Large intestine (tissue), 12 donors: ENCODE measurements at places on chromosomes 16 and 17. TPM values are rescaled to one million over a fixed set of nuclear protein-coding genes. Genes with fewer than 3 reads are reported as not detected.

DNA sequence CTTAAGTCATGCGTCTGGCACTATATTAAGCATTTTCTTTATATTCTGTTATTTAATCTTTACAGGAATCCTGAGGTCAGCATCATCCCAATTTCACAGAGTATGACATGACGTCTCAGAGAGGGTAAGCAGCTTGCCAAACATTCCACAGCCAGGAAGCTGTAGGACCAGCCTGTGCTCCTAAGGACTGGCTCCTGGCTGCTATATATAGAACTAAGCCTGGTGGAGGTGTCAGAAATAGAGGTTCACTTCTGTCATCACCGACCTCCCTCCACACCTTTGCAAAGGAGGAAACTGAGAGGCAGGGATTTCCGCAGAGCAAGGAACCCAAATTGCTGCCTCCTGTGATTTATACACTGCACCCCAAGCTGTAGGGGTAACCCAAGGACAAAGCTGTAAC lies 37.9 kb upstream of the NDRG4 start:
- DNase-seq: no peak

- no peak for DNase-seq
Measured at GRCh38 chr16:46743232-46743719, 4.9 kb downstream of the MYLK3 start.

Gene CACNA1G
- polyA plus RNA-seq: 1.7 TPM

Gene MYO15A
- polyA plus RNA-seq: 2.0 TPM

Gene KPNA2
- 57.2 TPM for polyA plus RNA-seq

Gene SLC9A5
- 0.96 TPM for polyA plus RNA-seq
